ENCODE measurements at places on chromosomes 3 and 15. TPM values are rescaled to one million over a fixed set of nuclear protein-coding genes. Genes with fewer than 3 reads are reported as not detected.

ITGA11 gene
- total RNA-seq, result 31.4 TPM

FANCI gene
- 2.7 TPM for total RNA-seq

TEX9 gene
- total RNA-seq, result 0.77 TPM

C3orf80 gene
- 0.14 TPM for total RNA-seq

SKOR1 gene
- total RNA-seq, result 0.22 TPM

TTLL13 gene
- total RNA-seq, result 0.19 TPM

NOX5 gene
- not detected for total RNA-seq

SLC25A38 gene
- 21.0 TPM for total RNA-seq

PEX5L gene
- 0.41 TPM for total RNA-seq

TGFBR2 gene
- total RNA-seq, result 144 TPM

ZNF860 gene
- 0.08 TPM for total RNA-seq

DNA sequence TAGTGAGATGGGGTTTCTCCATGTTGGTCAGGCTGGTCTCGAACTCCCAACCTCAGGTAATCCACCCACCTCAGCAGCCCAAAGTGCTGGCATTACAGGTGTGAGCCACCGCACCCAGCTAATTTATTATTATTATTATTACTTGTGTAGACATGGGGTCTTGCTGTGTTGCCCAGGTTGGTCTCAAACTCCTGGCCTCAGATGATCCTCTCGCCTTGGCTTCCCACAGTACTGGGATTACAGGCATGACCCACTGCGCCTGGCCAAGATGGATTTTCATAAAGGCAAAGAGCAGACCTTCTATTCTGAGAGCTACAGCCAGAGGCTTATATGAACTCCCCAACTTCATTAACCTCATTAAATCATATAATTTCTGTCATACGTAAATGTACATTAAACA lies 17.2 kb downstream of the PTPN9 start:
- DNase-seq, result no peak

GRCh38 chr3:23781051-23781450 lies 24.7 kb upstream of the UBE2E1 start:
- DNase-seq, result no peak

DNA sequence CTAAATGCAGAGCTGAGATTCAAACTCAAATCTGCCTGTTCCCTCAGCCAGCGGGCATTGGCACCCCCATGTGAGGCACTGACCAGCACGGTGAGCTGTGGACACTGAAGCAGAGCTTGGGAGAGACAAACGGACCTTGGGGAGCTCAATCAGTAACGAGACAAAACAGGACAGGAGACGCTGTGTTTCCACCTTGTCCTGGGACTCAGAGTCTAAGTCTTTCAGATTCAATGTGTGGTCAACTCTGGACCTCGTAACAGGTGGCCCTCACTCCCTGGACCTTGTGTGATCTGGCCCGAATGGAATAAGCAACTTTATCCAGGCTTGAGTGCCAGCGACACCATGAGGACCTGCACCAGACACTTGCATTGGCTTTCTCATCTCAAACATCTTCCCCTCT lies 232.5 kb downstream of the UACA start:
- DNase-seq, result no peak

DNA sequence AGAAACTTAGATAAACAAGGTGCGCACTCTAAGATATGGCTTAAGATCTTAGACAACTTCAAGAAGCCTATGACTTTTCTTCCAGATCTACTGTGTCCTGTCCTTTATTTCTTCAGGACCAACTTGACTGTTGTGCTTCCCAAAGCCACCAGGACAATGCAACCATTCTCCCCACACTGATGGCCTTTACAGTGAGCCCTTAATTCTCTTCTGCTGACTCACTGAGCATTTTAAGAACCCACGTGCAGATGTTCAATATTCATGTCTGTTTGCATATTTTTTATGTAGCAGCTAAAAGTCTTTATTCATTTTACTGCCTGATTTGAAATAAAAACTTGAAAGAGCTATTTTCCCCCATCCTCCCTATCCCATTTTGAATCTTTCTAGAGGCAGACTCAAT lies 103.3 kb upstream of the SLC2A2 start:
- DNase-seq, result no peak

- no peak for DNase-seq
Measured at GRCh38 chr3:114899186-114899931, 247.7 kb downstream of the ZBTB20 start.

GRCh38 chr3:43071313-43071893 lies 34.5 kb downstream of the POMGNT2 start:
- no peak for DNase-seq

- no peak for DNase-seq
Measured at GRCh38 chr15:91790836-91791235, 62.7 kb upstream of the SLCO3A1 start.

- DNase-seq, result peak; percentile 45
Measured at GRCh38 chr15:33700695-33701303, 267.5 kb upstream of the CHRM5 start.

DNA sequence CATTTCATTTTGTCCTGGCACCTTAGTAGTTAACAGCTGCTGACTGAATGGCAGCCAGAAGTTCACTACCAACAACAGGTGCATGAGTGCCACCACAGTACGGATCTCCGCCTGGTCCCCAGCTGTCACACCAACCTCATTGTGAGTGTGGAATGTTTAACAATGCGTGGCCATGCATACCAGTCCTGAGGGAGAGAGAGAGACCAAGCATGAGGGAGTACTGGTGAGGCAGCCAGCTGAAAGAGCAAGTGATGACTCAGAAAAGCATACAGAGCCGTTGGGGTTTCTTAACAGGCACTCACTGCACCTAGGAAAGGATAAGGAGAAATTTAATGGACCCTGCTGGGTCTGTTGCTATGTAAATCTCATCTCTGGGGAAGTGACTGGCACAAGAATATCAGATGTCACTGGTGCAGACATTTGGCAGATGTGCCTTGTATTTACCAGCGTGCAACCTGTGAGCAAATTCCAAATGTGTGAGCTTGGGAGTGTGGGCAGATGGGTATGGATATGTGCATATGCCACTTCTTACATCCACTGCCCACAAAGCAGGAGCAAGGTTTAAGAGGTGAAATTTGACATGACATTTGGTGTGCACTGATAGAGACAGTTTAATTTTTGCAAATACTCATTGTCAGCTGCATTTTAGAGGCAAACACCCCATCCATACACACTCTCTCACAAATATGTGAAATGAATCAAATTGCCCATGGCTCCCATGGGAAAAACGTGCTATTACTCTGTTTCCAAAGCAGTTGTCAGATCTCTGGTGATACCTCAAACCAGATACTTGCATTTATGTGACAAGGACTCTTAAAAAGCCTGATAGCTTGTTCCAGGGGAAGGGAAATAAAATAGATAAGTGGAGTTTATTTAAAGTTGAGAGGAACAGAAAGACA lies 245.2 kb upstream of the ARPP21 start:
- no peak for DNase-seq

DNA sequence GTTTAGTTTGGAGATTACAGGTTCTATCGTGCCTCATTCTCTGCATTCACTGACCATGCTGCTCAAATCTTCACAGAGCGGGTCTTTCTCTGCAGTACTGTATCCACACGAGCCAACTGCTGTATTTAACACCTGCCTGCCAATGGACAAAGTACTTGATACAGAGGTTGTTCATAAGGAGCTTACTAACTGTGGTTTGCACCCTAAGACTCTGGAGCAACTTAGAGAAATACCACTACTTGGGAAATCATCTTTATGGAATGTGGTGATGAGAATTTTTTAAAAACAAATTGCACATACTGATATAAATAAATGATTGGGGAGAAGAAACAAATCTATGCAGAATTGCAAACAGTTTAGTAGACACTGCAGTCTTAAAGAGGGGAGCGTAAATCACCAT lies 90.0 kb downstream of the PPP2R3A start:
- no peak for DNase-seq

- DNase-seq, result no peak
Measured at GRCh38 chr3:119636891-119637611, 23.3 kb downstream of the POPDC2 start.

GRCh38 chr3:141294848-141295247 lies 63.2 kb downstream of the PXYLP1 start:
- no peak for DNase-seq

GRCh38 chr3:140420621-140421357 lies 257.1 kb upstream of the TRIM42 start:
- no peak for DNase-seq

DNA sequence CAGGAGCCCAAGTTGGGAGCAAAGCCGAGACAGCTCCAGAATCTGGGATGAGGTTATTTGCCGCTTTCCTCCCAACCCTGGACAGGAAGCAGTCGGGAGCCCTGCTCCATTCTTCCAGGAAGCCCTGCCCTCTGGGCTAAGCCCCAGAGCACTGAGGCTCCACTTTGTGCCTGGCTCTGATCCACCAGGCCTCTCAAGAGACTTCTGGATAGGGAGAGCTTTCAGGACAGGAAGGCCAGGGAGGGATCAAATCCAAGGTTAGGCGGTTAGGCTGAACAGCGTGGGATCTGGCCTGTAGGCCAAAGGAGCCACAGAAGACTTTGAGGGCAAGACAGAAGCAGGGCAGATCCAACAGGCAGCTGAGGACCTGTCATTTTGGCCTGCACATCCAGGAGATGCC lies 835 bp downstream of the STOML1 start:
- DNase-seq, result peak; percentile 91

DNA sequence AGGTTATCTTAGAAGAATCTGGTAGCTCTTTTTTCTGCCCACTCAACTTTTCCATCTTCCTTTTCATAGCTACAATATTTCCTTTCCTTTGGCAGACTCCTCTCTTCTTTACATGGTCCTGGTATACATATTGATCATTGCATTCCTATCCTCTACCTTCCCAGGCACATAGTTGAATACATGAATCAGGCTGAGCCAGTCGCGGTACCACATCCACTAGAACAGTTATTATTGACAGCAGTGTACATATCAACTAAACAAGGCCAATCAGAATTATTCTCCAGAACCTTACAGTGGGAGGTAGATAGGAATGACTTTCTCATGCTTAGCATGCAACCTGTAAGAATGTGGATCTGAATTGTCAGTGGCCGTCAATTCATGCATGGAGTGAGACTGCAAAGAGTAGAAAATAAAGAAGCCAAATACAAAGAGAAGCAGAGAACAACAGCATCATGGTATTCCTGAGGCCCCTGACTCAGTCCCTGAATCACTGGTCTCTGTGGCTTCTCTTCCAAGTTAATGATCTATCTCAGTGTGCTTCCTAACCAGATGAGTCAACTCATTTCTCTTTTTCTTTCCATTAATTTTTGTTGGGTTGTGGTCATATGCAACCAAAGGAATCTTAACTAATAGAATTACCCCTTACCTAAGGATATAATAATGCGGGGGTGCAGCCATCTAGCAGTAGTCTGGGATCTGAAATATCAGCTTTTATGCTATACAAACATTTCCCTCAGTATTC lies 60.9 kb upstream of the DCBLD2 start:
- no peak for DNase-seq

GRCh38 chr3:29582273-29582672 lies 301.4 kb downstream of the RBMS3 start:
- DNase-seq, result no peak

DNA sequence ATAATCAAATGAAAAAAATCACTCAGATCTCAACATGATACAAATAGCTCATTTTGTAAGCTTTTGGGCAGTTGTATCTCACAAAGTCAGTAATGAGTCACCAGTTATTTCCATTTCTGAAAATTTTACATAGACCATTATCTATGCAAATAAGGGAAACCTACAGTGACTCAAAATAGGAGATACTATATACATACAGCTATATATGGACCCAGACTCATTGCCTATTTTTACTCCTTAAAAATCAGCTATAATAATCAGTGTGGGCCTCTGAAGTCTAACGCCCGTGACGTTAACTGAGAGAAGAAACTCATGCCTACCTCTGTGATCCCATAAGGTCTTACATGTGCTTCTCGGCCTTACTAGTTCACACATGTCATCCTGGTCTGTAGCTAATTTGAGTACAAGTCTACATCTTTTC lies 31.6 kb downstream of the LRIG1 start:
- DNase-seq, result no peak

All from left ventricle myocardium inferior (tissue), 1 donor.